ENCODE measurements at places on chromosomes 7 and 10. TPM values are rescaled to one million over a fixed set of nuclear protein-coding genes. Genes with fewer than 3 reads are reported as not detected.

ATG9B gene
- 0.13 TPM for total RNA-seq

ZFYVE27 gene
- total RNA-seq = 15.3 TPM

FAM25A gene
- not detected for total RNA-seq

BTAF1 gene
- total RNA-seq = 26.8 TPM

AGAP5 gene
- 0.13 TPM for total RNA-seq

MMRN2 gene
- total RNA-seq = 1.3 TPM

LRRC4 gene
- 0.16 TPM for total RNA-seq

DOCK1 gene
- total RNA-seq = 43.1 TPM

PTPN20 gene
- total RNA-seq = 0.08 TPM

STAG3 gene
- 0.16 TPM for total RNA-seq

Data from epithelial cell of alveolus of lung (primary cell).